ENCODE measurements at places on chromosomes 4 and X.

GRCh38 chr4:5110901-5111300 is 59.6 kb downstream of the STK32B start:
- no peak for DNase-seq

DNA sequence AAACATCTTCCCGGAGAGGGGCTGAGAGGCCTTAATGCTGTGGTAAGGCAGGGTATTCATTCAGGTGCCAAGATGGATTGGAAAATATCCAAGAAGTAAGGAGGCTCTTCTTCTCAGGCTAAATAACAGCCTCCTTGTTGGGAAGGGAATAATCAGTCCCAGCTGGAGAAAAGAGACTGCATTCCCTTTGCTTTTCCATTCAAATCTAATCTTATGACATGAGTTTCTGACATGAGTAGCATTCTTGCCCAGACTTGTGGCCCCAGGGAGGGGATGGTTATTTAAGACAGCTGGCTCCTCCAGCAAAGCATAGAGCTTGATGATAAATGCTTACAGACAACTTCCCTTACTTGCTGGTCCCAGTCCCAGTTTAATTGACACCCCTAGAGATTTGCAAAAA is 98.3 kb downstream of the DCLK2 start:
- DNase-seq, result no peak

GRCh38 chr4:108877821-108878220 is 115.0 kb upstream of the ETNPPL start:
- DNase-seq, result no peak

- no peak for DNase-seq
Measured at GRCh38 chr4:113586072-113586471, 175.5 kb downstream of the CAMK2D start.
